ENCODE measurements at places on chromosomes 2 and 18.

- peak; percentile 12 for DNase-seq
Measured at GRCh38 chr2:138787053-138787666, 7.0 kb upstream of the NXPH2 start.

GRCh38 chr2:55420871-55421270 is 1.2 kb upstream of the CCDC88A start:
- no peak for DNase-seq

GRCh38 chr2:189265696-189266320 is 86.2 kb upstream of the COL5A2 start:
- DNase-seq = no peak

GRCh38 chr2:96604104-96604503 is 34.0 kb downstream of the KANSL3 start:
- DNase-seq = no peak

DNA sequence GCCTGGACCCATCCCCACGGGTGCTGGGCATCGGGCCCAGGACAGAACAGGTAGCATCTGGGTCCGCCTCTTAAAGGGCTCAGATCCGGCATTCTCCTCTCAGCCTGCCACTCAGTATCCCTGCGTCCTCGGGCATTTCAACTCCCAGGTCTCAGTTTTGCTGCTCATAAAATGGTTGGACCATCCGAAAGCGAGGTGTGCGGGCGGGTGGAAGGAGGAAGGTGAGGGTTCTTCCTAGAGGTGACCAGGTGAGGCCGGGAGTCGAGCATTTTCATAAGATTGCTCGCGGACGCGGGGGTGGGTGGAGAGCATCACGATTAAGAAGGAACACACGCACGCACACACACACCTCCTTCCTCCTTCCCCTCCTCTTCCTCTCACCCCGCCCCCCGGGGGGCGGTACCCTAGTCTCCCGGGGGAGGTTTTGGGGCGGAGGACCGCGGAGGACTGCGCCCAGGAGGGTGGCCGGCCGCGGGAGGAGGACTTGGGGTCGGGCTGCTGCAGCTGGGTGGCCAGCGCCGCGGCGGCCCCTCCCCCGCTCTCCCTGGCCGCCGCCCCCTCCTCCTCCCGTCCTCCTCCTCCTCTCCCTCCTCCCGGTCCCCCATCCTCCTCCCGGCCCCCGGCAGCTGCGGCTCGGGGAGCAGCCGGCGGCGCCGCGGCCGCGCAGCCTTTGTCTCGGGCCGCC is 97.9 kb upstream of the GPR45 start:
- no peak for DNase-seq

GRCh38 chr18:10030816-10031541 is 117.2 kb downstream of the VAPA start:
- no peak for DNase-seq

DNA sequence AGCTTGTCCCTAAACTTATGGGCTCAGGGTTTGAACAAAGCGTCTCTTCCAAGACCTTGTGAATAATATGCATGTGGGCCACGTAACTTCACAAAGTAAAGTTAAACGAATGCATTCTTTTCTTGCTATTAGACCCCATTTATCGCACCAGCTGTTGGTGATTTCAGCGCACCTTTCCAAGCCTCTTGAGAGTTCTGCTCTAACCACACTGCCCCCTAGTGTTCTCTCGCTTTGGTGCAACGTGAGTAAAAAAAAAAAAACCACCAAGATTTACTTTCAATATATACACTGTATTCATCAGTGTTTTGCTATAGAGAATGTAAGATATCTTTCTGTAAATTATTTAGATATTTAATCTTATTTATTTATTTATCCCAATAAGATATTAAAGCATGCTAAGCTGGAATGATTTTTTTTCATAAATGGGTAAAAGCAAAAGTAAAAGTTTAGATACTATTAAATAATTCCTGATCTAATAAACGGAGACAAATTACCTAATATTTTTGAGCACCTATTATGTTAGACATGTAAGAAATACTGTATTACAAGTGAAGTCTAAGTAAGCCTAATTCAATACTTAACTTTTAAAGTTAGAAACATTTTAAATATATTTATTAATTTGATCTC is 459.5 kb downstream of the DLGAP1 start:
- DNase-seq = peak; percentile 60

DNA sequence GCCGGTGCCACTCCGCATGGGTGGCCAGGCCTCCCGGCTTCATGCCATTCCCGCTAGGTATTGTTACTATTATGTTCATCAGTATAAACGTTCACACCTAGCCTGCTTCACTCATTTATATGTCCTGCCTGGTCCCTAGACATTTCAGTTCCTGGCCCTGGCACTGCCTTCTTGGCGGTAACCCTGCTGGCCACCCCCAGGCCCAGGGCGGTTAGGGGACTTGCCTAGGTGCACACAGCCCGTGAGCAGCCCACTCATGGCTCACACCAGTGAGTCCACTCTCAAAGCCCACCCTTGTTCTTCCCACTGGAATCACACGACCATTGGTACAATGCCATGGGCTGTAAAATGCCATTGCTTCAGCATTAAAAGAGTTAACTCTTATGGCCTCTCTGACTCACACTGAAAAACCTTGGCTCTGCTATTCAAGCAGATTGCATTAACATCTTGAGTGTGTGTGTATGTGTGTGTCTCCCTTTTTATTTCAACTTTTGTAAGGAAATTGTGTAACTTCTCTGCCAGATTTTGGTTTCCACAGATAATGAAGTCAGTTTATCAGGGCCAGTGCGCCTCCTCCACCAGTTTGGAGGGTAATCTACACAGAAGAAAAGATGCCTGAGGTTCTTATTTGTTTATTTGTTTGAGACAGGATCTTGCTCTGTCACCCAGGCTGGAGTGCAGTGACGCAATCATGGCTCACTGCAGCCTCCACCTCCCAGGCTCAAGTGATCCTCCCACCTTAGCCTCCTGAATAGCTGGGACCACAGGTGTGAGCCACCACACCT is 74.2 kb downstream of the RAB31 start:
- peak; percentile 18 for DNase-seq

DNA sequence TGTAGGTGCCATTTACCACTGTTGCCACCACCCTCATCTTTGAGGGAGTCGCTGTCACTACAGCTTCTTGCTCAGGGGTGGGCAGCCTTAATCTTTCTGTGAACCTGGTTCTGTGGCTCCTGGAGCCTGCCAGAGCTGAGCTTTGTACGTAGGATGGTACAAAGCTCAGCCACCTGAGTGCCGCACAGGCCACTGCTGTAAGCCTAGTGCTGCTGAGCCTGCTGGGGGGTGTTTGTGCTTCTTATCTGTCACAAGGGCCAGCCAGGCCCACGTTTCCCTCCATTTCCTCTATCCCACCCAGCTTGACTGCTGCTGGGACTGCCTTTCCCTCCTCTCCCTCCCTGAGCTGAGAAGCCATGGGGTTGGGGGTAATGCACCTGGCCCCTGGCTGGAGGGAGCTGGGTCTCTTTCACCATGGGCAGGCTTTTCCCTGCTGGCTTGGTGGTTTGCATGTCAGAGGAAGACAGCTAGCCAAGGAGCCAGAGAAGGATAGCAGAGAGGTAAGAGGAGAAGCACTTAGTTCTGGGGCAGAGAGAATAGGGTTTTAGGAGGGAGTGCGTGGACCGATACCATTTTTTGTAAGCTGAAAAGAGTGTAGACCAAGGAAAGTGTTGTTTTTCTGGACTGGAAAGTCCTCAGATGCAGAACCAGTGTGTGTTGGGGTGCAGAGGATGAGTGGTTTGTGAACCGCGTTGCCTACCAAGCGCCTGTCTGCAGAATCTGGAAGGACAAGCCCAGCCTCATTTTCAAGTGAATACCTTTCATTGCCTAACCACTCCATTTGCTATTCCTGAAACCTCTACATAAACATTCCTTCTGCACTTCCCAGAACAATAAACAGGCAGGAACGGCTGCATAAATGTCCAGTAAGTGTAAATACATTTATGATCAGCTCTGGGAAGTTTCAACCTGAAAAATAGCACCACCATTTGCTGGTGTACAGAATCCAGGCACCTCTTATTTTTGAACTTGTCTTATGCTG is 45.1 kb upstream of the FHL2 start:
- no peak for DNase-seq
